ELR (cell line): ENCODE measurements at places on chromosomes 13 and 19.

DNA sequence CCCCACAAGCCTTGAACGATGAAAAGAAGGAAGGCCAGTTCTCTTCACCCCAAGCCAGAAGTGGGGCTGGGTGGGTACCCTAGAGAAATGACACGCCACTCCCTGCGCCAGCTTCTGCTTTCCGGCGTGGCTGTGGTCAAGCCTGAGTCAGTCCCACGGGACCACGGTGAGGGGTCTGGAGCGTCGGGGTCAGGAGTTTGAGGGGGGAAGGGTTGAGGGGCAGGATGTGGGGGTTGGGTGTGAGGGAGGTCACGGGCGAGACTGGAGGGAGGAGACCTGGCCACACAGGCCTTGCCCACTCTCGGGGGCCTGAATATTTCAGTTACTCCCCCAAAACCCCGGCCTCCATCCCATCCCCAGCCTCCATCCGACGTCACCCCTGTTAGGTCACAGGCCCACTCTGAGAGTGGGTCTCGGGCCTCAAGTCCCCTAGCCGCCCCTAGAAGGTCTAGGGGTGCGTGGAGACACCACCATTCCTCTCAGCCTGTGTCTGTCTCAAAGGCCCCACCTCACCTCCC is 500 bp upstream of the IFI30 start:
- DNase-seq, result no peak

DNA sequence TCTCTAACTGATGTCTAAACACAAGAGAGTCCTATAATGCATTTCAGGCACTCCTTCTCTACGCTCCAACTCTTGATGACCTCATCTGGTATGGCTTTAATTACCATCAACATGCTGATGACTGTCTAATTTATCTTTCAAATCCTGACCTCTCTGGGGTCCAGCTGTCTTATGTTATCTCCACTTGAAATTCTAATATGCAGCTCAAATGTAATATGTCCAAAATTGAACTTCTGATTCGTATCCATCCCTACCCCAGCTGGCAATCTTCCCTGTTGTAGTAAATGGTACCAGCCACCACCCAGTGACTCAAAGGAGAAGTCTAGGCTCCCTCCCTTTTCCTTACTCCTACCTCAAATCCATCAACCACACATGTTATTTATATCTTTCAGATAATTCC is 288.0 kb upstream of the SLC10A2 start:
- no peak for DNase-seq

GRCh38 chr13:31049833-31050232 is 111.9 kb downstream of the HSPH1 start:
- DNase-seq, result no peak

GRCh38 chr13:107669391-107669993 is 545.8 kb downstream of the LIG4 start:
- DNase-seq, result peak; percentile 20

DNA sequence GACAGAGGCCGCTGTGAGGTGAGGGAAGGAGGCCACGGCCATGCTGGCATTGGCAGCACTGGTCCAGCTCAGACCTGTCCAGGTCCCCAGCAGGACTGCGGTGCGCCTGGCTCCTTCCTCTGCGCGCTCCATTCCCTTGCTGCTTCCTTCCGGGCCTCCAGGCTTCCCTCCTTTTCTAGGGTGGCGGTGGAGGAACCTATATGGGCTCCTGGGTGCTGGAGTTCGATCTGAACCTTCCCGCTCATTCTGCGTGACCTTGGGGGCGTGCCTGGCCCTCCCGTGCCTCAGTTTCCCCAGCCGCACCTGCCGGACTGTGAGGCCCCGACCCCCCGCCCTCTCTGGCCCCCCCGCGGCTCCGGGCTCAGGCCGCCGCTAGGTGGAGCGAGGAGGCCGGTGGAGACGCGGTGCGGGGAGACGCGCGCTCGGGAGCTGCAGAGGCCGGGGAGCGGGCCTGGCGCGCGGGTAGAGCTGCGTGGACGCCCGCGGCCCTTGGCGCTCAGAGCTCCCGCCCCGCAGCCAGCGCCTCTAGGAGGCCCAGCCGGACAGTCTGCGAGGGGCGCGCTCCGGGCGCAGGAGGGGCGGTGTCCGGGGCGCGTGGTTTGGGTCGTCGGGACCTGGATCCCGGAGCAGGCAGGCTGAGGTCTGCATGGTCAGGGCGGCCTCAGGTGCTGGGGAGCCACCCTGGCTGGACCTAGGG is 29.9 kb downstream of the EFNA2 start:
- peak; percentile 61 for DNase-seq

DNA sequence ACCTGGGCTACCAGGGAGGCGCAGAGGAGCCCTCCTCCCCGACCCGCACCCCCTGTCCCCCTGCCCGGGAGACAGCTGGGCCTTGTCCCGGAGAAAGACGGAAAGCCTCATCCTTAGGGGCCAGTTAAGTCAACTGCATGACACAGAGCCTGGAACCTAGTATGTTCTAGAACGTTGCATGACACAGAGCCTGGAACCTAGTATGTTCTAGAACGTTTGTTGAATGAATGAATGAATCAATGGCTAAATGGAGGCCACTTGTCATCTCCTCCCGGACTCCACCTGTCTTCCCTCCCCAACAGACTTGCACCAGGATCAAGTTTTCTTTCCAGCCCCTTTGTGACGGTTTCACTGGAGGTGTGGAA is 706 bp downstream of the SERP2 start:
- no peak for DNase-seq
